HT1080 (cell line): ENCODE measurements at places on chromosomes 12 and 14.

- no peak for DNase-seq
These were observed 32.6 kb downstream of the CPSF2 start for GRCh38 chr14:92154283-92154942.

DNA sequence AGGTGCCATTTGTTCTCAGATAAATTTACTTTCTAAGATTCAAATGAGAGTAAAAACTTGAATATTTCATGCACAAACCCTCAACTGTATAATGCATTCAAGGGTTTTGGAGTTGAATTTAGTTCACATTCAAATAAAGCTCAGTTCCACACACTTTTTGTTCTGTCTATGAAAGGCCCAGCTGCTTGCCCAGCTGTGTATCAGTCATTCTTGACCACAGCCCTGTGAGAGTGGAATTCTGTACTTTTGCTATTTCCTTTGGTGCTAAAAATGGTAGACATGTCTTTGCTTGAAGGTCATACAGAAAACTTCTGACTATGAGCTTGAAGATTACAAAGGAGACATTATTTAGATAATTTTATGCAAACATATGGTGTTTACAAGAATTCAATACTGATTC lies 110.4 kb downstream of the KCNC2 start:
- peak; percentile 18 for DNase-seq

- no peak for DNase-seq
These were observed 80.5 kb upstream of the CAPRIN2 start for GRCh38 chr12:30835216-30835615.

DNA sequence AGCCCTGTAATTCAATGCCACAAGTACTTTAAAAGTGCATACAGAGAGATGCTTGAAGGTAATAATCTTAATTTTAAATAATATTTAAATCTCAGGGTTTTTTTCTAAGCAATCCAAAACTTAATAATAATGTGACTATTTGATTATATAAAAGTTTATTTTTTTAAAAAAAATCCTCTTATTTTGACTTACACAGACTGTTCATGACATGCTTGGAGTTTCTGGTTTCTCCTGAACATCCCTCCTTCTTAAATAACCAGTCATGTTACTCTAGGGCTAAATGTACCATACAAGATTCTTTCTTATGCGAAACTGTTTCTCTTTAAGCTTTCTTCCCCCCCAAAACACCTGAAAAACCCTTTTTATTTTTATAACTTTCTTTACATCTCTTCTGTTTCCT lies 58.2 kb upstream of the SLC2A13 start:
- DNase-seq = no peak

- no peak for DNase-seq
These were observed 27.8 kb downstream of the NOC4L start for GRCh38 chr12:132171968-132172521.

GRCh38 chr12:120408771-120409170 lies 29.1 kb upstream of the COX6A1 start:
- DNase-seq = no peak

DNA sequence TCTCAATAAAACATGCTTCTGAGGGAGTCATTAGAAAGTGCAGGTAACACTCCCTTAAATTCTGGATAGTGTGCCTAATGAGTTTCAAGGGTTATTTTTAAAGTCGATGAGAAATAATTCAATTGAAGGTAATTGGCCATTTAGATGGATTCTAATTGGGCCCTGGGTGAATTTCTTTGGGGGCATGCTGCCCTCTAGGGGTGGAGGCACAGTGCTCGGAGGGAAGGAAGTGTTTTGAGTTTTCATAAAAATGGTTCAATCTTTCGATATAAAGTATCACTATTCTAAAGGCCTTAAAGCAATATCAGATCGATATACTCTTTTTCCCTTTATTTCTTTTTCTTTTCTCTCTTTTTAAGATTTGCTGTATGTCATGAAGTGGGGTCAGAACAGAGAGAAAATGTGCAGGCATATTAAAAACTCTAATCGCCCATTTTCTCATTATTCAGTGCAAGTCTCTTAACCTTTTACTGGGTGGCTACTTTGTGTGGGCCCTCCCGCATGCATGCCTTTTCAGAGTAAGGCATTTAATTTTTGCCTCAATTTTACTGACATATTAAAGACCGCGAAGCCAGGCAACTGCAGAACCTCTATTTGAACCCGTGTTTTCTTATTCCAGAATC lies 25.5 kb downstream of the NKX2-8 start:
- DNase-seq = peak; percentile 17

- DNase-seq = no peak
These were observed 1.4 kb downstream of the ACAD10 start for GRCh38 chr12:111687255-111687654.

GRCh38 chr12:23847857-23848256 lies 101.6 kb downstream of the SOX5 start:
- no peak for DNase-seq

DNA sequence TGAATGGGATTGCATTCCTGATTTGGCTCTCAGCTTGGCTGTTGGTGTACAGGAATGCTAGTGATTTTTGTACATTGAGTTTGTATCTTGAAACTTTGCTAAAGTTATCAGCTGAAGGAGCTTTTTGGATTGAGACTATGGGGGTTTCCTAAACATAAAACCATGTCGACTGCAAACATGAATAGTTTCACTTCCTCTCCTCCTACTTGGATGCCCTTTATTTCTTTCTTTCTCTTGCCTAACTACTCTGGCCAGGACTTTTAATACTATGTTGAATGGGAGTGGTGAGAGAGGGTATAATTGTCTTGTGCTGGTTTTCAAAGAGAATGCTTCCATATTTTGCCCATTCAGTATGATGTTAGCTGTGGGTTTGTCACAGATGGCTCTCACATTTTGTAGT lies 141.5 kb downstream of the CEP83 start:
- no peak for DNase-seq

- DNase-seq = no peak
These were observed 98.7 kb downstream of the ASCL4 start for GRCh38 chr12:107873223-107873622.

GRCh38 chr12:94240171-94240570 lies 91.8 kb downstream of the PLXNC1 start:
- no peak for DNase-seq

- no peak for DNase-seq
These were observed 452.9 kb downstream of the RPL10L start for GRCh38 chr14:46198676-46199075.

GRCh38 chr12:59085690-59086089 lies 165.4 kb upstream of the LRIG3 start:
- DNase-seq = no peak

- peak; percentile 22 for DNase-seq
These were observed 39.3 kb downstream of the SRRM4 start for GRCh38 chr12:119020406-119021360.

DNA sequence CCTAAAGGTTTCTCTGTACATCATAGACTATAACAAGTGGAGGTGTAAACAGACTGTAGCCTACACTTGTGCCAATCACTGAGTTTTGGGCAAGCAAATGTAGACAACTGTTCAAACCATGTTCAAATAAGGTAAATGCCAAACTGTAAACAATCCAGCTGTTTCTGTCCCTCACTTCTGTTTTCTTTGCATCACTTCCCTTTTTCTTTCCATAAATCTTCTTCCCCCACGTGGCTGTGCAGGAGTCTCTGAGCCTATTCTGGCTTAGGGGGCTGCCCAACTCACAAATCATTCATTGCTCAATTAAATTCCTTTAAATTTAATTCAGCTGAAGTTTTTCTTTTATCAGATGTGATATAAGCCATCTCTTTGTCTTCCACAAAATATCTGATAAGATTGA lies 65.1 kb upstream of the CPM start:
- no peak for DNase-seq

- DNase-seq = no peak
These were observed 5.5 kb downstream of the KRT5 start for GRCh38 chr12:52514471-52515318.

DNA sequence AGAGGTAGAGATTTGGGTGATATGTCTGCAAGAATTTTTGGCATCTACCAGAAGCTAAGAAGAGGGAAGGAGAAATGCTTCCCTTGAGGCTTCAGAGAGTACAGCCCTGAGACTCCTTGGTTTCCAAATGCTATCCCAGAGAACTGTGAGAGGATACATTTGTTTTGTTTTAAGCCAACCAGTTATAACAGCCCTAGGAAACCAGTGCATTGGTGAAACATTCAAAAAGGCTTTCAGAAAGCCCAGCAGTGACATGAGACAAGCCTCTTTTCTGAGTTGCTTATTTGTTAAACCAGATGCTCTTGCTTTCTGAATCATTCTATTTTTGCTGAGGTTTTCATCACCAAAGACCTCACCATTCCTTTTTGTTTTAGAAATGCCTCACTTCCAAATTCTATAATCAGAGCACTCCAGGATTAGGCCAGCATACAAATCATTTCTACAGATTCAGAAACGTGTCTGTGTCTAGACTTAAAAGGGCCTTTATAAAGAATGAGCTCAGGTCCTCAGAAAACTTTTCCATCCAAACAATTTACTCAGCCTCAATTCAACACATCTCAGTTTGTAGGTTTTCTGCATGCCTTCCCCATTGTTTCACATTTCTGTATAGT lies 1617.8 kb upstream of the FLRT2 start:
- DNase-seq = no peak

- peak; percentile 79 for DNase-seq
These were observed at the start of gene RXYLT1 for GRCh38 chr12:63779498-63780481. Gene RXYLT1 (plus strand): TSS chr12:63779909. CDS start chr12:63779961, 52 bp downstream.

GRCh38 chr12:93664573-93665138 lies 12.5 kb upstream of the CRADD start:
- DNase-seq = peak; percentile 62

DNA sequence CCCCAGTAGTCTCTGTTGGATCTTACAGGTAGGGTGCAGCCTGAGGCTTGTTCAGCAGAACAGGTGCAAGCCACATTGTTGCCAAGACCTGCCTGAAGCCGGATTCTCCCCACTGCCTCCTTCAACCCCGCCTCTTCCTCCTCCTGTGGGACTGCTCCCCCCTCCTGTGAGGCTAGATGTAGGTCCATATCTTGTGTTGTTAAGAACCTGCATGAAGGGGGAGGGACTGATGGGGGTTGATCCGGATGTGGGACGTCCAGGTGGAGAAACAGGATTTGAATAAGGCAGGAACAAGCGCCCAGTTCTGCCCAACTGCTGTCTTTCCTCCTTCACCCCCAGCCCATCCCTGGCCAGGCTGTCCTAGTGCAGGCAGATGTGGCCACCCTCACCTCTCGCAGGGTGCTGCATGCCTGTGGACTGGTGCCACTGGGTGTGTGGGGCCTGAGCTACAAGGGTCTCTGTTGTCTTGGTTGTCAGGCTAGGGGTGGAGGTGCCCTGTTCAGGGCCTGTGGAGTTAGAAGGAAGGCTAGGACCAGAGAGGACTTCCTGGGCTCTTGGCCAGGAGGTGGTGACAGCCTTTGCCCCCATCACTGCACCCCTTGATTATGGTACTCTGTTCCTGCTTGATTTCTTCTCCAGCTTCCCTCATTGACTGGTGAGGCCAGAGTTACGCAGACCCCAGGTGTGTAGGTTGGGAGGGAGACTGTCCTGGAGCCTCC lies 1.4 kb downstream of the NR4A1 start:
- DNase-seq = no peak

DNA sequence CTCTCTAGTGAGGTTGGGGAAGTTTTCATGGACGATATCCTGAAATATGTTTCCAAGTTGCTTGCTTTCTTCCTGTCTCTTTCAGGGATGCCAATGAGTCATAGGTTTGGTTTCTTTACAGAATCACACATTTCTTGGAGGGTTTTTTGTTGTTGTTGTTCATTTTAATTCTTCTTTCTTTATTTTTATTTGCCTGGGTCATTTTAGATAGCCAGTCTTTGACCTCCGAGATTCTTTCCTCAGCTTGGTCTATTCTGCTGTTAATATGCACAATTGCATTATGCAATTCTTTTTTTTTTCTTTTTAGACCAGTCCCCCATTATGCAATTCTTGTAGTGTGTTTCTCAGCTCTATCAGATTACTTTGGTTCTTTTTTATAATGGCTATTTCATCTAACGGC lies 338.9 kb downstream of the AEBP2 start:
- peak; percentile 33 for DNase-seq

GRCh38 chr12:105348142-105348541 lies 17.7 kb downstream of the C12orf75 start:
- DNase-seq = no peak

DNA sequence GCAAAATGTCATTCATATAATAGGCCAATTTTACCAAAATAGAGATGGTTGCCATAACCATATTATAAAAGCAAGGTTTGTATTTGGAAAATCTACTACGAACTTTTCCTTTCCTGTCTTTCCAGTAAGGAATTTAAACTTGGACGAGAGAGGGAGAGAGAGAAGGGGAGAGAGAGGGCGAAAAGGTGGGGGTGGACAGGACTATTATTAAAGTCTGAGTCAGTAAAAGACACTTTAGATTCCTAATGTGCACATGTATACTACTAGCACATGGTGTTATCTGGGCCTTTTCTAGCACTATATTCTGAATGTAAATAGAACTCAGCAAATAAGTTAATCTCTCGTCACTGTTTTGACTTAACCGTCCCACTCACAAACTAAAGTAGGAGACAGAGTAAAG lies 30.4 kb upstream of the FBLN5 start:
- no peak for DNase-seq

GRCh38 chr14:90453401-90453951 lies 56.6 kb downstream of the CALM1 start:
- no peak for DNase-seq
